ENCODE measurements at places on chromosomes 2 and 18.

DNA sequence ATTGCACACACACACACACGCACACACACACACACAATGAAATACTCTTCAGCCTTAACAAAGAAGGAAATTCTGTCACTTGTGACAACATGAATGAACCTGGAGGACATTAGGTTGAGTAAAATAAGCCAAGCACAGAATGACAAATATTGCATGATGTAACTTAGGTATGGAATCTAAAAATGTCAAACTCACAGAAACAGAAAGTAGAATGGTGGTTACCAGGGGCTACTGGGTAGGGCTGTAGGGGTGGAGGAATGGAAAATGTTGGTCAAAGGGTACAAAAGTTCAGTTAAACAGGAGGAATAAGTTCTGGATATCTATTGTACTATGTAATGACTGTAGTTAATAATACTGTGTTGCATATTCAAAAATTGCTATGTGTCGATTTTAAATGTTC is 29.5 kb downstream of the SCN2A start:
- no peak for DNase-seq

- DNase-seq = peak; percentile 63
Observed at GRCh38 chr2:88016086-88016959, at the start of gene RNU2-63P. Gene RNU2-63P (minus strand): TSS chr2:88016547.

DNA sequence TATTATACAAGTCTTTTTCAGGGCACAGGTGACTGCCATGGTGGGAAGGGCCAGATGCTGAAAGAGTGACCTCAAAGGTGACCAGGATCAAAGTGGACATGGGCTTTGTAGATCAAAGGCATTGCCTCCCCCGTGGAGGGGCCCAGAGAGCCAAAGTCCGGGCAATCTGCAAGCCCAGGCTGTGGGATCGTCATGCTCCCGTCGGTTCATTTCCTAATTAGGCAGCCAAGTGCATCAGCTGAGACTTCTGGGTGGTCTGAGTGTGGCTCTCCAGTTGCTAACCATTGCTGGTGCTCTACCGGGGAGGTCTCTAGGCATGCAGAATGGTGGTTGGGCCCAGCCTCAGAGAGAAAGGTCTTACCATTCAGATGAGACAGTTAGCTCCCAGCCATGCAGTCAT is 61.6 kb downstream of the TRIB2 start:
- no peak for DNase-seq

DNA sequence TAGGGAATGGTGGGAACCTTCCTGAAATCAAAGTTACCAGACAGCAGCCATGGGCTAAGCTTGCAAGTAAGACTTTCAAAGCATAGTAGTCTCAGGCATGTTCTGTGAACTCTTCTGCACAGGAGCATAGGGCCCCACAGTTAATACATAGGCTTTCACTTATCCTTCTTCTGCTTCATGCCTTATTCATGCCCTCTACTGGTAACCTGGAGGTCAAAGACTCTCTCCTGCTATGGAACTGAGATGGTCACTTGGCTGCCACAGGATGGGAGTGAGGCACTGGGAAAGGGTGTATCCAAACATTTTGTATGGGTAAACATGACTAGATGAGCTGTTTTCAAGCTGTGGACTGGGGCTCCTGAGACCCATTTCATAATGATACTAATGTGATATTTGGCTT is 49.1 kb upstream of the ZNF638 start:
- DNase-seq = no peak

- no peak for DNase-seq
Observed at GRCh38 chr18:27991391-27991790, 185.5 kb downstream of the CDH2 start.

- no peak for DNase-seq
Observed at GRCh38 chr2:9356261-9356660, 67.1 kb downstream of the ITGB1BP1 start.

- DNase-seq = no peak
Observed at GRCh38 chr2:239456940-239457339, 56.1 kb upstream of the HDAC4 start.

DNA sequence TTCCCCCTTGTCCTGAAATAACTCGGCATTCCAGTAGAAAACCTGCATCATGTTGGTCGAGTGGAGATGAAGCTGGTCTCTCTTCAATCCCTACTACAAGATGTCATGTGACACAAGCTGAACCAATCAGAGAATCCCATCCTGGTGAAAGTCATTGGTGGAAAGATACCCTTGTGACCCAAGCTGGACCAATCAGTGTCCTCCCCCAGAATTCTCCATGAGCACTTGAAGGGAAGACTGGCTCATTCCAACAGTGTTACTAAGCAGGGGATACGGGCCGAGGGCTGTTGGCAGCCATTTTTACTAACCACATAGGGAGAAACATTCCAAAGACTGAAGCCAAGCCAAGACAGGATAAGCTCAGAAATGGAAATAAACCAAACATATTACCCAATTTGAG is 298.3 kb downstream of the ICOS start:
- no peak for DNase-seq

- DNase-seq = no peak
Observed at GRCh38 chr2:154692927-154693326, 5.6 kb upstream of the KCNJ3 start.

DNA sequence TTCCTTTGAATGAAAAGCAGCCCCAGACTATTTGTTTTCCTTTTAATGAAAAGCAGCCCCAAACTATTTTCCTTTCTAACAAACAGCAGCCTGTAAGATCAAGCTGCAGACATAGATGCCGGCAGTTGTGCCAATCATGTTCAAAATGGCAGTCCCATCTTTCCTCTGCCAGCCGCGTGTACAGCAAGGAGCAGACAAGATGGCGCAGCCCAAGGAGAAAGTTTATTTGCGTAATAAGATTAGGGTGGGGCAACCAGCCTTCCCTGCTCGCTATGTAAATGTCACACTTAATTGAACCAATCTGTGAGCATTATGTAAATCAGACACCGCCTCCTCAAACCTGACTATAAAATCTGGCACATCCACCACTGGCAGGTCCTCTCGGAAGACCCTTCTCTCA is 226.0 kb downstream of the TGIF1 start:
- no peak for DNase-seq

- DNase-seq = no peak
Observed at GRCh38 chr2:232411901-232412629, 5.4 kb downstream of the ALPG start.

DNA sequence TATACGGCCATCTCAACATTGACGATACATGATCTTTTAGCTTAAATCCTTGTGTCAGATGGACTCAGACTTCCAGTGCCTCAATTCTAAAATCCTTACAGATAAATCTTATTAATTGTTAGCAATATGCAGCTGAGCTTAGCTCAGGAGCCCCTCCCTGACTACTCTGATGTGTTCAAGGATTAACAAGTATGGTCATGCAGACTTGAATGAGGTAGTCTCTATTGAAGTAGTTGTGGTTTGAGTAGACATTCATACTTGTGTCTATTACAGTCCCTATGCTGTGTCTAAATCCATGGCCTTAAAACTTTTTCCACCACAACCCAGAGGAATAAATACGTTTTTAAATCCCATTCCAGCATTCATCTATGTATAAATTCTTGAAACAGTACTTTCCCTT is 119.5 kb downstream of the NUP35 start:
- DNase-seq = no peak

- no peak for DNase-seq
Observed at GRCh38 chr2:239570971-239571520, 170.2 kb upstream of the HDAC4 start.

DNA sequence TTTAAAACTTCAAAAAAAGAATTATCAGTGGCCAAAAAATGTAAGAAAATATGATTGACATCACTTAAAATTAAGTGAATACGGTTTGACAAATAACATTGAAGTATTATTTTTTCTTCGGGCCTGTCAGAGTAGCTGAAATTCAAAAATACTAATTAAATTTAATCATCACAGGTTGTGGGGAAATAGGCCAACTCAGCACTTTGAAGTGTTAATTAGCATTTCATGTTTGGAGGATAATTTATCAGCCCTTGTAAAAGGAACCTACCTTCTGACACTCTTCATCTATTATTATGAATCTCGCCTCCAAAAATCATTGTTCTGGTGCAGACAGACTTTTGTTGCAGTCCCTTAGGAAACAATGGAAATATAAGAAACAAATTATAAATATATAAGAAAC is 17.6 kb upstream of the OR6B3 start:
- no peak for DNase-seq

DNA sequence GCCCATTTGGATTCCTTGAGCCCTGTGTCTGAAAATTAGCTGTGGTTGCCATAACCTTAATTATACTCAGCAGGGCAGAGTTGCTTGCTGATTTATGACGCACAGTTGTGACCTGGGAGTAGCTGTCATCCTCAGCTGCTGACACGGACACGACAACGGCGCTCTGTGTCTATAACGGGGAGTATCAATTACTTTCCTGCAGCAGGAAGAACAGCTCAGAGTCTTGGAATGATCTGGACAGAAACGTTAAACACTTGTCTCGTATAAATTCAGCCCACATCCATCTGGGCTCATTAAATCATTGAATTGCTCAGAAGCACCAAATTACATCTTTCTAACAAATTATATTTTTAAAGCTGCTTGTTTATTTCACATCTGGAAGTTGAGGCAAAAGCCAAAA is 116.3 kb downstream of the SEPTIN10 start:
- no peak for DNase-seq

- no peak for DNase-seq
Observed at GRCh38 chr2:159193791-159194190, 92.7 kb downstream of the WDSUB1 start.

- DNase-seq = no peak
Observed at GRCh38 chr2:60479226-60480088, 74.0 kb downstream of the BCL11A start.

DNA sequence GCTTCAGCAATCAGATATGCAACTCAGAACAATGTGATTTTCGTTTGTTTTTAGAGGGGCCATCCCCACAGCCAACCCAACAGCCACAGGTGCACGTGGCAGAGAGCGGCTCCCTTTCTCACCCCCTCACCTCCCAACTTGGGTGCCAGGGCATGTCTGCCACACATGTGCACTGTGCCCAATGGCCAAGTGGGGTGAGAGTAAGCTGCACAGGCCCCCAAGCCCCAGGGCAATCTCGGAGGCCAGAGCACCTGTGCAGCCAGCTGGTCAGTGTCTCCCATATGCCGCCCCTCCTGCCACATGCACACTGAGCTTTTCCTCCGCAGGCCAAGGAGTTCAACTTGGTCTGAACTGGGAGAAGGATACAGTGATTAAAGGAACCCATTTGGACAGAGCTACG is 1130.2 kb downstream of the DSC3 start:
- DNase-seq = no peak

DNA sequence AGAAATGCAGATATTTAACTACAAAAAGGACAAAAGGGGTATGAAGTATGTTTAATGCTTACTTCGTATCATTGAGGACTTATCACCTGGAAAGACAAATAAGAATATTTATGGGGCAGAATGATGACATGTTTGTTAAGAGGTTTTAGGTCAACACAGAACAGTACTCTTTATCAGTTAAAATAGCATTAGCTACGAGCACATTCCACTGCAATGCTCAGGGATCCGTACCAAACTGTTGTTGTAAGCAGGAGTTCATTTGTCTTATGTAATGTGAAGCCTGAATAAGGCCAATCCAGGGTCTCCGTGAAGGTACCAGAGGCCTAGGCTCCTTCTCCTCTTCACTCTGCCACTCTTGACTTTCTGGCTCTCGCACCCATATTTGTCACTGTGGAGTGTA is 465.7 kb upstream of the NRP2 start:
- DNase-seq = no peak

DNA sequence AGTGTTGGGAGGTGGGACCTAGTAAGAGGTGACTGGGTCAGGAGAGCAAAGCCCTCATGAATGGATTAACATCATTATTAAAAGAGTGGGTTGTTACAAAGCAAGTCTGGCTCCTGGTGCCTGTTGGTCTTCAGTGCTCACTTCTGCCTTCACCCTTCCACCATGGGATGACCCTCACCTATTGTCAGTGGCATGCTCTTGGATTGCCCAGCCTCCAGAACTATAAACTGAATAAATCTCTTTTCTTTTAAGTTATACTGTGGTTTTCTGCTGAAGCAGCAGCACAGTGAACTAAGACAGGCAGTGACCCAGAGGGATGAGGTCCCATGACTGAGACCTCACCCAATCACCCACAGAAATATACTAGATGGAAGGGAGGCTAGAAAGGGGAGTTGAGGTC is 57.5 kb upstream of the ATL2 start:
- no peak for DNase-seq

DNA sequence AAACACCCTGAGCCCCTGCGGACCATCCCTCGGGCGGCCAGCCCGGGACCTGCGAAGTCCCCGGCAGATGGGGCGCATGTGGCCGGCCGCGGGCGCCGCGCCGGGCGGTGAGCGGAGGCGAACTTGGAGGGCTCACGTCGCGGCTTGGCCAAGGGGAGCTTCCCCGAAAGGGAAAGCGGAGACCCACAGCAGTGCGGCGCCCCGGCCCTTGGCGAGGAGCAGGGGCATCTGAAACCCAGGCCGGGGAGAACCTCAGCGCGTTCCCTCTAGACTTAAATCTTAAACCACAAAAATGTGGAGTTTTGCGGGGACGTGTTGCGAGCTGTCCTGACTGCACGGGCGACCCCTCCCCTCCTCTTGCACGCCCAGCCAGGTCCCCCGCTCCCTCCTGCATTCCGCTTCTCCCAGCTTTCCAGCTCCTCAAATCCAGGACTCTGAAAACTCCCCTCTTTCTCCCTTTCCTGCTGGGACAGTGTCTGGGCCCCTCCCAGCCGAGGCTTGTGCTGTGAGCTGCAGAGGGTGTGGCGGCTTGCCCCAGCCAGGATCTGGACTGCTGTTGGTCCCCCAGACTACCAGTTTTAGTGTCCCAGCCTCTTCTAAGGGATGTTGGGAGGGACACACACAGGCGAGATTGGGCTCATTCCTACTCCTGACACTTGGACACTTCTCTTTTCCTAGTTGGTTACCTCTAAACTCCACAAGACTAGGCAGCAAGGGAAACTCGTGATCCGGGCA is 1.3 kb downstream of the FMNL2 start:
- DNase-seq = no peak

DNA sequence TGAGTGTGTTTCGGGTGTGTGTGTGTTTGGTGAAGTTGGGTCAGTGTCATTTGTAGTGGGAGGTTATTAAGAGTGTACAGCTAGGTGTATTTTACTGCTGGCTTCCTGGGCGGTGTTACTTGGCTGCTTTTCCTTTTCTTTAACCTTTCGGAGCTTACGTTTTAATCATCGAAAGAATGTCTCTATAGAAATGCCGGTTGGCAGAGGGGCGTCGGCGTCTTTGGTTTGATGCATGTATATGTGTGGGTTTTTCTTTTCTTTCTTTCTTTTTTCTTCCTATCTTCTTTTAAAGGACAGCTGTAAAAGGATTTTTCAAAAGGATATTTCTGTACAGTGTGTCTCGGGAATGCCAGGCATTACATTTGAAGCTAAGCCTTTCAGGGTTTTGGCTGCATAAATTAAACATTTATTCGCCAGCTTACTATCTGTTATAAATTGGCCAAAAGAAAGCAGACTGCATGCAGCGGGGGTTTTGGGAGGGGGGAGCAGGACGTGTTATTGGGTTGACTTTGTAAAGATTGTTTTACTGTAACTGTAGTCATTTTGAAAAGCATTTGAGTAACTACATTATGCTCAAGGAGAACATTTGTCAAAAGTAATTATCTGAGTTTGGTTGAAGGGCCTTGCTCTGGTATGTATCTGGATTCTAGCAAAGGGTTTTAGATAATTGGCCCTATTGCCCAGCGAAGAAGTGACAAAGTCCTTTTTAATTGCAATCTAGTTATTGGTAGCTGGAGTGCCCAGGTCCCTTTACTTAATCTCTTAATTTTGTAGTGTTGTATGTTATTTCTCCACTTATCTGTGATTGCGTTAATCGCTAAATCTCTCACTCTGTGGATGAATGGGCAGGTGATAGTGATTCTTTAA is 1.6 kb downstream of the ASXL3 start:
- no peak for DNase-seq

- DNase-seq = no peak
Observed at GRCh38 chr2:213057977-213058376, 93.4 kb downstream of the IKZF2 start.

Measured in NCI-H1436 (cell line).